NCI-H1417 treated with DMSO at 0.1 percent for 48 hours (cell line): ENCODE measurements at places on chromosomes 2 and 18.

DNA sequence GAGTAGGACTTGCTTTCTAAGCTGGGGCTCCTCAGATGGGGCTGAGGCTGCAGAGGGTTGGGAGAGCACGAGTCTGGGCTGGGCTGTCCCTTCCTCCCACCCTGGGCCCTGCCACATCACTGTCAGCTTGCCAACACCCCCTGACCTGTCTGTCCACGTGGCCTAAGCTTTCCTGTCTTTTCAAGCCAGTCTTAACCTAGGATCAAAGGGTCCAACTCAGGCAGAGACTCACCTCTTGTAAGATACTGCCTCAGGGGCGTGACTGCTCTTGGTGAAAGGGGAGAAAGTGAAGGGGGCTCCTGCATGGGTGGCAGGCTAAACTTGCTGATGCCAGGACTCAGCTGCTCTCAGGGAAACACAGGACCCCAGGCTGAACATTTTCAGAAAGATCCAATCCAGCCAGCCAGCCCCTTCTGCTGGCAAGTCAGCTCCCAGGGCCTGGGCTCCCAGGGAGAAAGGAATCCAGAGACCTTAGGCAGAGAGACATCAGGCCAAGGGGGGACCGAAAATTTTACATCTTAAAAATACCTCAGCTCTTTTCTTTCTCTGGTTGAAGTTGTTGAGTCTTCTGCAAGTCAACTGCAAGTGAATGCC, 144.2 kb upstream of the ID2 start:
- DNase-seq: no peak

- DNase-seq: no peak
Measured at GRCh38 chr18:24837066-24837465, 376.6 kb downstream of the HRH4 start.

GRCh38 chr2:112003576-112004252, 51.4 kb upstream of the TMEM87B start:
- DNase-seq: no peak

GRCh38 chr2:64950226-64951160, 38.7 kb upstream of the SLC1A4 start:
- no peak for DNase-seq

GRCh38 chr2:147501968-147502367, 342.9 kb upstream of the ACVR2A start:
- no peak for DNase-seq

- no peak for DNase-seq
Measured at GRCh38 chr2:36165132-36165531, 190.4 kb upstream of the CRIM1 start.

- DNase-seq: no peak
Measured at GRCh38 chr2:209936106-209936666, 66.3 kb upstream of the RPE start.

DNA sequence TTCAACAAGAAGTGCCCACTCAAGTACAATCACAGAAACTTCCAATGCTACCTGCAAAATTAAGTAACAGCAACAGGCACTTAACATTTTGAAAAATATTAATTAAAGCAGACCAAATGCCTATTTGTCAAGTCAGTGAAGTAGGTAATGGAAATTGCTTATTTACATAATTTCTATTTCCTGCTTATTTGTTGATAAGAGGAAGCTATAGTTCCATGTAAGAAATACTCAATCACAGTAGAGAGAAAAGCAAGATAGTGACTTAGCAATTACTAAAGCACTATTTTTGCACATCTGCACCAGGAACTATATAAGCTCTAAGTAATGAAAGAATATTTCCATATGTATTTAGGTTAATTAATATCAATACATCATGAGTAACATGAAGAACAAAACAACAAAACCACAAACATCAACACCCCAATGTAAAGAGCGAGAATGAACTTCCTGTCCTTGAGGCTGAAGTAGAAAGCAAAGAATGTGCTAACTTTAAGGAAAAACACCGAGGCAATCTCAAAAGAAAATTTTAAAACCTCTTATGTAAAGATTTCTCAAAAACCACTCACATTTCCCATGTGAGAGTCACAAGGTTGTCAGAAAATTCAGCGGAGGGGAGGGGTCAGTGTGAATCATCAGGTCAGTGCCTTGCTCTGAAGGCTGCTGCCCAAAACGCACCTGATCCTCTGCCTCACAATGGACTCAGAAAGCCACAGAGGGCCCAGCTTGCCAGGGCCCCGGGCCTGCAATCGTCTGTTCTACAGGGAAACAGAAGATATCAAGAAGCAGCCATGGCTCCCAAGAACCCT, 12.5 kb downstream of the NPC1 start:
- DNase-seq: no peak

DNA sequence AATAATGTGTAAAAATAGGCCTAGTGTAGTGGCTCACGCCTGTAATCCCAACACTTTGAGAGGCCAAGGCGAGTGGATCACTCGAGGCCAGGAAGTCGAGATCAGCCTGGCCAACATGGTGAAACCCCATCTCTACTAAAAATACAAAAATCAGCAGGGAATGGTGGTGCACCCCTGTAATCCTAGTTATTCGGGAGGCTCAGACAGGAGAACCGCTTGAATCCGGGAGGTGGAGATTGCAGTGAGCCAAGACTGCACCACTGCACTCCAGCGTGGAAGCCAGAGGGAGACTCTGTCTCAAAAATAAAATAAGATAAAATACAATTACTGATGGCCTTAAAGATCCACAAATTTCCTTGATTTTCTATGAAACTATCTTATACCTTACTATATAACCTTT, 3.8 kb downstream of the ATF2 start:
- DNase-seq: no peak

- no peak for DNase-seq
Measured at GRCh38 chr18:10340821-10341220, 113.6 kb upstream of the APCDD1 start.

DNA sequence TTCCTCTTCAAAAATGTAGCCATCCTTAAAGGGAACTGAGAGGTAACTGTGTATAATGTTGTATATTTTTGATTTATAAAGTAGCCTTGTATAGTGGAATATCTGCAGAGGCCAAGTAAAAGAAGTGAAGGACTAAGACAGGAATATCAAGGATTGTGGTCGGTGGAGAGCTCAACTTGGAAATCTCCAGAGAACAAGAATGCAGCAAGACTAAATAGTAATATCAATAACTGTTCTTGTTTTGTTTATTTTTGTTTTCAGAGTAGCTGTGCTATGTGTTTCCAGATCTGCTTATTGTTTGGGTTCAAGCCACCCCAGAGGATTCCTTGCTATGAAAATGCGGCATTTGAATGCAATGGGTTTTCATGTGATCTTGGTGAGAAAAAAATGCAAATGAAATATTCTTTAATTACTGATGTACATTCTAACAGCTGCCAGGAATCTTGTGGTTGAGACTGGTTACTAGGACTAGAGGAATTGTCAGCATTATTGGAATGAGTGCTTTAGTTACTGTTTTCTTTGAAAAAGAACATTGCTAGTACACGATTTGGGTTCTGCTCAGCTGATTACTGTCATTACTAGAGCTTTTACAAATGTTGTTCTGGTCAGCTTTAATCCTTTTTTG, 25.0 kb downstream of the FASTKD2 start:
- DNase-seq: no peak

- DNase-seq: no peak
Measured at GRCh38 chr2:38627391-38627790, 24.7 kb upstream of the HNRNPLL start.

DNA sequence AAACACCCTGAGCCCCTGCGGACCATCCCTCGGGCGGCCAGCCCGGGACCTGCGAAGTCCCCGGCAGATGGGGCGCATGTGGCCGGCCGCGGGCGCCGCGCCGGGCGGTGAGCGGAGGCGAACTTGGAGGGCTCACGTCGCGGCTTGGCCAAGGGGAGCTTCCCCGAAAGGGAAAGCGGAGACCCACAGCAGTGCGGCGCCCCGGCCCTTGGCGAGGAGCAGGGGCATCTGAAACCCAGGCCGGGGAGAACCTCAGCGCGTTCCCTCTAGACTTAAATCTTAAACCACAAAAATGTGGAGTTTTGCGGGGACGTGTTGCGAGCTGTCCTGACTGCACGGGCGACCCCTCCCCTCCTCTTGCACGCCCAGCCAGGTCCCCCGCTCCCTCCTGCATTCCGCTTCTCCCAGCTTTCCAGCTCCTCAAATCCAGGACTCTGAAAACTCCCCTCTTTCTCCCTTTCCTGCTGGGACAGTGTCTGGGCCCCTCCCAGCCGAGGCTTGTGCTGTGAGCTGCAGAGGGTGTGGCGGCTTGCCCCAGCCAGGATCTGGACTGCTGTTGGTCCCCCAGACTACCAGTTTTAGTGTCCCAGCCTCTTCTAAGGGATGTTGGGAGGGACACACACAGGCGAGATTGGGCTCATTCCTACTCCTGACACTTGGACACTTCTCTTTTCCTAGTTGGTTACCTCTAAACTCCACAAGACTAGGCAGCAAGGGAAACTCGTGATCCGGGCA, 1.3 kb downstream of the FMNL2 start:
- no peak for DNase-seq

GRCh38 chr2:168974428-168974827, 56.7 kb downstream of the ABCB11 start:
- DNase-seq: no peak

GRCh38 chr2:101638181-101638711, 59.3 kb upstream of the MAP4K4 start:
- DNase-seq: no peak

DNA sequence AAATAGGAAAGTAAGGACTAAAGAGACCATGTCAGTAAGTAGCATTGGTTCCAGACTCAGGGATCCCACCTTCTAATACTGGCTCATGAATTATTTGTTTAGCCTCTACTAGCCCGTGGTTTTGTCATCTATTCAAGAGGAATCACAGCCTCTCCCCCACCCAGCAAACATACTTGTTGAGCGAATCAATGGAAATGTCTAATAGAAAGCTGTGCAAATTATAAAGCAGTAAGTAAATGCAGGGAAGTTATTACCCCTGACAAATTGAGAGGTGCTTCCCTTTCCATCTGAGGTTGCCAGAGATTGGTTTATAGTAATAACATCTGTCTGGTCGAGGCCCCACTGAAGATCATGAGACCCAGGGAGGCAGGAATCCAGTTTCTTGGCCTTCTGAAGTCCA, 219.3 kb upstream of the OSR1 start:
- no peak for DNase-seq

- no peak for DNase-seq
Measured at GRCh38 chr2:114729026-114729425, 286.6 kb downstream of the DPP10 start.

GRCh38 chr2:46917628-46918027, 2.0 kb upstream of the MCFD2 start:
- DNase-seq: no peak

GRCh38 chr18:35694808-35695207, 113.3 kb downstream of the GALNT1 start:
- no peak for DNase-seq

GRCh38 chr2:11669454-11670291, at the start of gene NTSR2:
Gene NTSR2 (minus strand): TSS chr2:11670195. CDS start chr2:11670129, 66 bp downstream.
- no peak for DNase-seq

DNA sequence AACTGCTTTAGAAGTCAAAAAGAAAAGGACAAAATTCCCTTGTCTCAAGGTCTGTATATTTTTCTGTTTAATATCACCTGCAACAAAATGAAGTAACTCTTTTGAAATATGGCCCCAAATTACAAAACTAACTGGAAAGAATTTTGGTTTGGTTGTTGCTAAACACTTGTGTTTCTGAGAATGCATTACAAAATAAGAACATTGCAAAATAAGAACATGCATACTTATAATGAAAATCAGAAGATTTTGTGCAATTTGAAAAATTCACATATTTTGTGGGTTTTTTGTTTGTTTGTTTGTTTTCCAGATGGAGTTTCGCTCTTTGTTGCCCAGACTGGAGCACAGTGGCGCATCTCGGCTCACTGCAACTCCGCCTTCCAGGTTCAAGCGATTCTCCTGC, 21.8 kb downstream of the NDUFB3 start:
- DNase-seq: no peak

- DNase-seq: no peak
Measured at GRCh38 chr2:174072069-174072468, 106.9 kb upstream of the SP3 start.

- no peak for DNase-seq
Measured at GRCh38 chr2:71313016-71313766, 18.4 kb upstream of the ZNF638 start.

GRCh38 chr2:69222953-69223658, 163.9 kb downstream of the GFPT1 start:
- DNase-seq: no peak

- no peak for DNase-seq
Measured at GRCh38 chr2:109513749-109514588, 99.8 kb downstream of the SEPTIN10 start.

GRCh38 chr18:67577386-67577785, 60.9 kb upstream of the DSEL start:
- no peak for DNase-seq

DNA sequence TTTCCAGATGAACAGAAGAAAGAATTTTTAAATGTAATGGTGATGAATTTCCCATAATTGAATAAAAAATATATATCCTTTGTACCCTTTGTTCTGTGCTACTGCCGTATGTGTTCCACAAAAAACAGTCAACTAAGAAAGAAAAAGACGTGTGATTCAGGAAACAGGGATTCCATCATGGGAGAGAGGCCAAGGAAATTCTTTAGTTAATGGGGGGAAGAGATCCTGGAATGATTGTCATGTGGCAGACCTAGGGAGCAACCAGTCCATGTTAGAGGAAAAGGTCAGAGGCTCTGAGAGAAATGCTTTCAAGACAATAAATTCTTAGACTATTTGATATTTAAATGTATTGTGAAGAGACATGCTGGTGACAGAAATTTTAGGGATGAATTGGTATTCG, 76.6 kb downstream of the CPO start:
- no peak for DNase-seq

DNA sequence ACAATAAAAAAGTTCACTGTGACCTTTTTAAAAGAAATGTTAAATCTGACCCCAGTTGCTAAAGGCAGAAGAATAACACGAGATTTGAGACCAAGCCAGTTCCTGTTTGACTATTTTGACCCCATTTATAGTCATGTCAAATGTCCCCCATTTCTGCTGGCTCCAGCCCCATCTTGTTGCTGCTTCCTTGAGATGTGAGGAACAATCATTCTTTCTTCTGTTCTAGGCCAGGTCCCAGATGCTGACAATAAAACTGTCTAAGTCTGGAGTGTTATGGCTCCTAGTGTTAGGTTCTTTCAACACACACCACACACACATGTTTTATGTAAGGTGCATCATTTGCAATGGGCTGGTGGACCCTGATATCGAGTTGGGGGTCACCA, 92.0 kb upstream of the CYP1B1 start:
- no peak for DNase-seq

- DNase-seq: no peak
Measured at GRCh38 chr2:35790292-35790691, 565.3 kb upstream of the CRIM1 start.

DNA sequence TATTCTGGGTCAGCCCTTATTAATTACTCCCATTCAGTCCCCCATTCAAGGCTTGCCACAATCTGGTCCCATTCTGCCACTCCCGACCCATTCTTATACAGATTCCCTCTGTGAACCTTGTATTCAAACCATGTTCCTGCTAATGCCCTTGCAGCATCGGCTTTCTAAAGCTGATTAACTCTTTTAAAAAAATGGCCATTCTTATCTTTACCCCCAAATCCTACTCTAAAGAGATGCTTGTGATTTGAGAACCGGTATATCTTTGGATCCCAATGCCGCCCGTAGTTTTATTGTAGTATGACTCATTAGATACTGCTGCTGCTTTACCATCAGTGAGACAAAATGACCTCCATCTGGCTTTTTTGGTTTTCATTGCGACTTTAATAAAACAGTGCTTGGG, 72.2 kb downstream of the XRCC5 start:
- no peak for DNase-seq

- DNase-seq: no peak
Measured at GRCh38 chr2:201806442-201807170, at the start of gene CDK15. Gene CDK15 (plus strand): TSS chr2:201806537. CDS start chr2:201806665, 128 bp downstream.

- DNase-seq: no peak
Measured at GRCh38 chr18:3062798-3063680, 50.1 kb upstream of the LPIN2 start.
